CD8-positive, alpha-beta T cell (primary cell): ENCODE measurements at places on chromosomes 5 and 9. TPM values are rescaled to one million over a fixed set of nuclear protein-coding genes. Genes with fewer than 3 reads are reported as not detected.

The PTPRD gene
- not detected for total RNA-seq

The ARHGAP26 gene
- 46.6 TPM for total RNA-seq

DNA sequence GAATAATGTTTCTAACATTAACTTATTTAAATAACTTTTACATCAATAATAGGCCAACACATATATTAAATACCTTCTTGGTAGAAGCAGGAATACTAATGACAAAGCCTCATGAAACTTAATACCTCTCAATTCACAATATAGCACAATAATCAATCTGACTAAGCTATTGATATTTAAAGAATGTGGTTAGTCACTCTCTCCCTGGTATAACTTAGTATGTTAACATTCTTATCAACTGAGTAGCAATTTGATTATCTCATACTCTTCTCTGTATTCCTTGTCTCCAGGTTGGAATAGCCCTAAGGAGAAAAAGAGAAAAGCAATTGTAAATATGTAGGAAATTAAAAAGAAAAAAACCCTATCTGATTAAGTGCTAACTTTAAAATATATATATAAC is 4.9 kb upstream of the PGGT1B start:
- no peak for DNase-seq

DNA sequence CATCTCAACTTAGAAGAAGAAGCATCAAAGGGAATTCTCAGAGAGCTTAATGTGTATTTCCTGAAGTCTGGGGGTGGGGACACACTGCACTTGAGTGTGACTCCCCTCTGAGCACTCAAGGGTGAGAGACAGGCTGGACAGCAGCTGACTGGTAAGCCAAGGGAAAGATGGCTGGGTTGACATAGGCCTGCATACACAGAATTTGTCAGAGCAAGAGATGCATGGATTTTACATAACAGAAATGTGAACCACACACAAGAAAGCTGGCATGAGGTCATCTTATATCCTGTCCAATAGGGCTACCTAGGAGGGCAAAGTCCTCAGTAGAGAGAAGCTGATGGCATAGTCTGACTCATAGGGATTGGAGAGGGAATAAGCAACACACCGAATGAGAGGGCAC is 114.3 kb upstream of the EPB41L4A start:
- DNase-seq: no peak

- no peak for DNase-seq
These were observed 110.8 kb downstream of the SMARCA2 start for GRCh38 chr9:2125906-2126305.

GRCh38 chr5:1336749-1337488 is 8.0 kb downstream of the CLPTM1L start:
- DNase-seq: no peak

GRCh38 chr9:95463148-95464060 is 53.4 kb downstream of the PTCH1 start:
- DNase-seq: no peak

DNA sequence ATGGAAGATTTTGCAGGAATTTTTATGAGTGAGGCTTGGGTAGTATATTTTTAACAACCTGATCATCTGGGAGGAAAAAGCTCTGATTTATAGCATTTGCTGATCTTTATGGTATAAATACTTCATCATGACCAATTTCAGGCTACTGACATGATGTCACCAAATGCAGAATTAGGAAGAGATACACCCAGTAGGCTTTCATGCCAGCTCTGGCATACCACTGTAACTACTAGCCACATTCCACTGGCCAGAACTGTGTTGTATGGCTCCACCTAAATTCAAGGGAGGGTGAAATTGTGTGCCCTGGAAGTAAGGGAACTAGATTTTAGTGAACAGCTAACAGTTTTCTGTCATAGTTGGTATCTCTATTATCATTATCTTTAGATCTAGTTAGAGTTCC is 17.6 kb downstream of the AP3S1 start:
- DNase-seq: no peak

- DNase-seq: no peak
These were observed 394.6 kb upstream of the ARRDC3 start for GRCh38 chr5:91777671-91778070.
